ENCODE measurements at places on chromosomes 2 and 18.

DNA sequence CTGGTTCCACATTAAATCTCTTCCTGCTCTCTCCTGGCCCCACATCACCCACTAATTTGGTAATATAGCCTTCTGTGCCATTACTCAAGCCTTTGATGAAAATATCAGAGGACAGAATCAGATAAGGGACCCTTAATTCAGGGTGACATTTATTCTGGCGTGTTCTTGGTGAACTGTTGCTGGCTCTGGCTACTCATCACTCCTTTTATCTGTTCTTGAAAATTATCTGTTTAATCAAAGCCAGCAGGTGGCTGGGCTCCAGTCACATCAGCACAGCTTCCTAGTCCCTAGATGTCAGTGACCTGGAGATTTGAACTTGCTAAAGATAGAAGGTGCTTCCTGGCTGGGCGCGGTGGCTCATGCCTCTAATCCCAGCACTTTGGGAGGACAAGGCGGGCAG lies 26.9 kb upstream of the SLC35F6 start:
- no peak for DNase-seq

GRCh38 chr18:33581856-33582255 lies 3.8 kb downstream of the ASXL3 start:
- no peak for DNase-seq

GRCh38 chr2:231600619-231601355 lies 8.1 kb downstream of the TEX44 start:
- DNase-seq: no peak

- DNase-seq: no peak
These were observed 31.4 kb downstream of the ABCB11 start for GRCh38 chr2:168999668-169000213.

- no peak for DNase-seq
These were observed 1505.8 kb upstream of the SLC39A10 start for GRCh38 chr2:194151231-194151630.

DNA sequence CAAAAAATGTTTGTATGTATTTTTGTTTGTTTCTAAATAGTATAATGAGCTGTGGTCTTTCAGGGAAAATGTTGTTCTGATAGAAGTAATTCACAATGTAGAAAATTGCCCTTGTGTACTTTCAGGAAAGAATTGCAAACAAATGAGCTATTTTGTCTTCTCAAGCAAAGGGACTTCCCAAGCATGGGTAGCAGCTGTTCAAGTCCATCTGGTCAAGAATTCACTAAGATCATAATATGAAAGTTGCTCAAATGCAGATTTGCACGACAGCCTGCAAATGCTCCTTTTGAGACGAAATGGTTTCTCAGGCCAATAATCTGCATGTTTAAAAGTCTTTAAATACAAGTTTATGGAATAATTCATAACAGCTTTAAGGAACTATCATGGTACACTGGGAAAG lies 51.9 kb upstream of the HNMT start:
- DNase-seq: no peak

- DNase-seq: no peak
These were observed 37.1 kb downstream of the AGFG1 start for GRCh38 chr2:227509076-227509475.

GRCh38 chr18:14970027-14970426 lies 222.1 kb downstream of the ANKRD30B start:
- no peak for DNase-seq

DNA sequence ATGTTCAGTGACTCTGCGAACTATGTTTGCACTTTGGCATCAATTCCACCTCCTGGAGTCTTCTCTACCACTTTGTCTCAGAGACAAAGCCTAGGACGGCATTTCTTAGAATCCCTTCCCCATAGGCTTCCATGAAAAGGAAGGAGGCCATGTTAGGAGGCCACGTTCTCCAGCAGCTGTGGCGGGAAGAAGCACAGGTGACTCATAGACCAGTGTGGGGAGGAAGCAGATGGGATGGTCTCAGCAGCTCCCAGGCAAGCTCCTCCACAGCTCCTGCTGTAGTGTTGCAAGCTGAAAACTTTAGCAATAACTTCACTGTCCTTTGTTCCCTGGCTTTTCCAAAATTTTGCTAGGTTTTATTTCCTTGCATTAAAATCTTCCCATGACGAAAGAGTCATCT lies 781.3 kb upstream of the ID2 start:
- DNase-seq: no peak

DNA sequence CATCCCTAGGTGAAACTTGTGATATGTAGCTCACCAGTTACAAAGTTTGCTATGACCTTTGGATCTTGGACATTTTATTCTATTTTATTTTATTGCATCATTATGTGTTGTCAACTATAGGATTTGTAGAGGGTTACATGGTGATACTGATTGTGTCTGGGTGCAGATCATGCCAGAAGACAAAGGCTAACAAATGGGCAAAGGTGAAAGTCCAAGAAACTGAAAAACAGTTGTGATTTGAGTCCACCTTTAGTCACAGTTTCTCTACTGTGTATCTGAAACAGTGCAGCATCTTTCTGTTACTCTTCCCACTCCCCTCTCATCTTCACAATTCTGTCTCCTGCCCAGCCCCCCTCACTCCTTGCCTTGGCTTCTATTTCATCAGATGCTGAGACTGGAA lies 111.9 kb upstream of the LYPD6 start:
- no peak for DNase-seq

DNA sequence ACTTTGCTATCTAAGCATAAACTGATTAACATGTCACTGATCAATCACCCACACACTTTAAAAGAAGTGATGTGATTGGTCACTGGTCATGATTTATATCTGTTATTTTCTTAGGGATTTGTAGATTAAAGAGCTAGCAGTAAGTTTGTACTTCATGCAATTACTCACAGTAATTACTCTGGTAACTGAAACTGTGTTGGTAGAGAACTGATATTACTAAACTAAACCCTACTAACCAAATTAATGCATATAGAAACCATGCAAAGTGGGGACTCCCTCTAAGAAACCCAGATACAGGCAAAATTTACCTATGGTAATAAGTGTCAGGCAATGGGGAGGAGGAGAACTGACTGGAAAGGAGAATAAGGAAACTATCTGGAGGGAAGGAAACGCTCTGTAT lies 44.8 kb upstream of the C2orf15 start:
- no peak for DNase-seq

GRCh38 chr18:39188278-39188677 lies 1622.7 kb upstream of the CELF4 start:
- DNase-seq: no peak

GRCh38 chr2:42865884-42866881 lies 73.8 kb upstream of the HAAO start:
- DNase-seq: no peak

GRCh38 chr2:43280994-43281393 lies 54.6 kb upstream of the ZFP36L2 start:
- DNase-seq: no peak

GRCh38 chr2:26503231-26503880 lies 25.4 kb upstream of the OTOF start:
- peak; percentile 84 for DNase-seq

GRCh38 chr2:56314796-56315195 lies 131.0 kb downstream of the CCDC85A start:
- no peak for DNase-seq

- DNase-seq: no peak
These were observed 12.8 kb downstream of the PSMD1 start for GRCh38 chr2:231069379-231070054.

- DNase-seq: no peak
These were observed 118.6 kb downstream of the PTGR3 start for GRCh38 chr18:75090336-75090735.

- no peak for DNase-seq
These were observed 44.8 kb downstream of the ZAP70 start for GRCh38 chr2:97758131-97758705.

DNA sequence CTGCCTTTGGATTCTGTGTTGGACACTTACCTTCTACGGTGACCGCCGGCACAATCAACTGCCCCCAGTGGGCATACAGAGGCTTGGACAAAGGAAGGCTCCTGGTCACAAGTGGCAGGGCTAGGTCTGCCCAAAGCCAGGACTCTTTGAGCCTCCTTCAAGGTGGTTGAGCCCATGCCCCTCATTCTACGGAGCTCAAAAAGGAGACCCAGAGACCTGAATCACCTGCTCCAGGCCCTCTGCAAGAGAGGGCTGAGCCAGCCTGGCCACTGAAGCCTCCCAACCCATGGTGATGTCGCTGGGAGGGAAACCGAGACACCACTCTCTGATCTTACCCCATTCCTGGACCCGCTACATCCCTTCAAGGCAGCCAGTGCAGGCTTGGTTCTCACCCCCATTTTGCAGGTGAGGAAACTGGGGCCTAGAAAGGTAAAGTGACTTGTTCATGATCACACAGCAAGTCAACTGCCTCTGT lies 87.9 kb downstream of the INHBB start:
- no peak for DNase-seq

GRCh38 chr2:8888963-8889362 lies 51.5 kb upstream of the KIDINS220 start:
- DNase-seq: no peak

Data from stimulated activated CD4-positive, alpha-beta T cell treated with anti-CD3 and anti-CD28 coated beads, Interleukin-2, amount 100 ng/mL, for 48 hours (primary cell).